ENCODE measurements at places on chromosomes 16 and 17.

- no peak for DNase-seq
Measured at GRCh38 chr17:43314611-43315011, 80.8 kb upstream of the RNU2-1 start.

- no peak for DNase-seq
Measured at GRCh38 chr16:782258-782657, 5.9 kb downstream of the RPUSD1 start.

- no peak for DNase-seq
Measured at GRCh38 chr17:82941021-82942001, 101.5 kb upstream of the ZNF750 start.

DNA sequence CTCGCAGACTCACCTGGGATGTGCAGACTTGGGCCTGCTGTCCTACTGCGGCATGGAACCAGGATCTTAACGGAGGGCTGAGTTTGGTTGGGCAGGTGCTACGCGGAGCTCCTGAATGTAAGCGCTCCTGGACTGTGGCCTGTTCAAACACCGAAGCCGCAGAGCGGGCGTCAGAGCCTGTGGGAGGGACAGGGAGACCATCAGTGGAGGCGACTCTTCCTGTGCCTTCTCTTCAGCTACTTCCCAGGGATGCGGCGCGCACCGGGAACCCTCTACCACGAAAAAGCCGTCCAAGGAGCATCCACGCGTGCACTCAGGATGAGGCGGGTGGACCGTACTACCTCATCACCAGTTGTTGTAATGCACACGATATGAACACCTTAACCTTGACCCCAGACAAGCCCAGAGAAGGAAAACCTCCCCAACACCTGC lies 2.0 kb downstream of the USP36 start:
- DNase-seq: no peak

DNA sequence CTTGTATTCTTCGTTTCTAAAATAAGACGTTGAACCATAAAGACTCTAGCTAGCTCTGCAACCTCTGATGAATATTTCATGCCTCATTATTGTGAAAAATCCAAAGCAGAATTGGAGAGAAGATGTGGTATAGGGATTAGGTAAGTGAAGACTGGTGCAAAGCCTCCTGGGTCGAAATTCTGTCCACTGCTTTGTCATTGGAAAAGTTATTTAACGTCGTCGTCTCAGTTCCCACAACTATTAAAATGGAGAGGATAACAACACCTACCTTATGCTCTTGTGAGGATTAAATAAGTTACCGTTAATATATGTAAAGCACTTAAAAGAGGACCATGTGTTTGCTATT lies 1.4 kb upstream of the PRPSAP2 start:
- DNase-seq: no peak

GRCh38 chr16:26701243-26701886 lies 365.4 kb upstream of the C16orf82 start:
- no peak for DNase-seq

DNA sequence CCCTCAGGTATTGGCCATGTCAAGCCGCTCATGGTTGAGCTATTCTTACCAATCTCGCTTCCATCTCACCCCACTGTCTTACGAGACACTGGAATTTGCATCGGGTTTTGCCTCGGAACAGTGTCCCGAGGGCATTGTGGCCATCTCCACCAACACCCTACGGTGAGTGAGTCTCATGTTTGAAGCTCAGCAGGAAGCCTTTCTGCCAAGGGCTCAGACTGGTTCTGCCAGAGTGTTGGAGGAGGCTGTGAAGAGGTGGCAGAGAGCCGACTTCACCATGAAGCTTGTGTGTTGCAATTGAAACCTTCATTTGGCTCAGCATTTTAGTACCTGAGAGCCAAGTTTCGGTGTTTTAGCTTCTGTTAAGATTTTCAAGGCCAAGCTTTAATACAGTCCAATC lies 38.0 kb downstream of the SF3B3 start:
- no peak for DNase-seq

DNA sequence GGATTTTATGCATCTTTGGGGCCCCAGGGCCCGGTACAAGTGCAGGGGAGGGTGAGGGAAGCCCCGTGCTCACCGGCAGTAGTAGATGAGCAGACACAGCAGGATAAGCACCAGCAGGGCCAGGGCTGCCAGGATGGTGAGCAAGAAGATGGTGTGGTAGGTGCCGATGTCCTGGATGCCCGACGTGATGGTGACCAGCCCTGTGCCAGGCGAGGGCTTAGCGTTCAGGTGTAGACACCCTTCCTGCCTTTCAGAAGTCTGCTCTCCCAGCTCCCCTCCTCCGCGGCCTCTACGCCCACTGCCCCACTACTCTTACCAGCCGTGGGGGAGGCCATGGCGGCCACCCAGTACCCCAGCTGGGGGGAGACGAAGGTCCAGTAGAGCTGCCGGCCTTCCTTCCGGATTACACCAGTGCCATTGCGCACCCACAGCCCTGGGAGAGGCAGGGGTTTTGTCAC lies 8.0 kb downstream of the FAM171A2 start:
- no peak for DNase-seq

GRCh38 chr16:57131351-57131970 lies 39.1 kb downstream of the CPNE2 start:
- DNase-seq: no peak

- DNase-seq: no peak
Measured at GRCh38 chr17:627051-627450, 87.6 kb downstream of the VPS53 start.
